ENCODE measurements at places on chromosomes 13 and 19.

DNA sequence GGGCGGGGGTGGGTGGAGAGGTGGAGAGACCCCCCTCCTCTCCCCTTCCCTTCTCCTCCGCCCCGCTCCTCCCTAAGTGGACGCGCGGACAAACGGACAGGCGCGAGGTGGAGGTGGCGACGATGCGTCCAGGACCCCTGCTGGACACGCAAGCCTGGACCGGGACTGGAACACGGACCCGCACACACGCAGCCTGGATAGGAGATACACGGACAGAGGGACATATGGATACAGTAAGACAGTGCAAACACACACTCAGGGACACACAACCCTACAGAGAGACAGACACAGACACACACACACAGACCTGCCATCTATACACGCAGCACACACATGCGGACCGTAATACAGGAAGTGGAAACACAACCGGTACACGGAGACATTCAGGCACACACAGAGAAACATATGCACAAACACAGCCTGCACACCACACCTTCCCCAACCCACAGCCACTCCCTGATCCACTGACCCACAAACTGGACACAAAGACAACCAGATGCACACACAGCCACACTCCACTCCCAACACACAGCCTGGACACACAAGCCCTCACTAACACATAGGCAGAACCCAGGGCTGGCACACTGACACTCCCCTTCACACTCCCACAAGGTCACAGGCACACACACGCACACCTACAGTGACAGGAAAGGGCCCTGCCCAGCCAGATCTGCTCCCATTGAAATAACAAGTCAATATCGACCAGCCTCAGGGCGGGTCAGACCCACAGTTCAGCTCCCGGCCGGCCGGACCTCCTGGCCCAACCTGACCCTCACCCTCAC, 696 bp upstream of the ERFL start:
- no peak for DNase-seq

DNA sequence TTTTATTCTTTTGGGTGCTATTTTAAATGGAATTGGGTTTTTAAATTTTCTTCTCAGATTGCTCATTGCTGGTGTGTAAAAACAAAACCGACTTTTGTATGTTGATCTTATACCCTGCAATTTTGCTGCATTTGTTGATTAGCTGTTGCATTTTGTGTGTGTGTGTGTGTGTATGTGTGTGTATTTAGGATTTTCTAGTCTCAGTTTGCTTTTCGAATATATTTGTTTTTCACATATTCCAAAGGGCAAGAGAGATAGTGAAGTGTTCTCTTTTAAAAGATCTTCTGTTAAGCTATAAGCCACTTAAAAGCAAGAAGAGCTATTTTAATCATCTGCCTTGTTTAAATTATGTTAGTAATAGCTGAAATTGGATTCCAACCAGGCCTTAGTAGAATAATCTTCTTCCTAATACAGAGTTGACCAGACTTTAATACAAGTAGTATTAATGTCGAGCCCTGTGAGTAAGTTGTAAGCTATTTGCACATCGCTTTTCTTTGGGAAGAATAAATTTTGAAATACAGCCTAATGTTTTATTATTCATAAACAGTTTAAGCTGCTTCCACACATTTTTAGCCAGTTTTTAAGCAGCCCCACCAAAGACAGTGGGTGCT, 57.4 kb downstream of the TM9SF2 start:
- peak; percentile 8 for DNase-seq

DNA sequence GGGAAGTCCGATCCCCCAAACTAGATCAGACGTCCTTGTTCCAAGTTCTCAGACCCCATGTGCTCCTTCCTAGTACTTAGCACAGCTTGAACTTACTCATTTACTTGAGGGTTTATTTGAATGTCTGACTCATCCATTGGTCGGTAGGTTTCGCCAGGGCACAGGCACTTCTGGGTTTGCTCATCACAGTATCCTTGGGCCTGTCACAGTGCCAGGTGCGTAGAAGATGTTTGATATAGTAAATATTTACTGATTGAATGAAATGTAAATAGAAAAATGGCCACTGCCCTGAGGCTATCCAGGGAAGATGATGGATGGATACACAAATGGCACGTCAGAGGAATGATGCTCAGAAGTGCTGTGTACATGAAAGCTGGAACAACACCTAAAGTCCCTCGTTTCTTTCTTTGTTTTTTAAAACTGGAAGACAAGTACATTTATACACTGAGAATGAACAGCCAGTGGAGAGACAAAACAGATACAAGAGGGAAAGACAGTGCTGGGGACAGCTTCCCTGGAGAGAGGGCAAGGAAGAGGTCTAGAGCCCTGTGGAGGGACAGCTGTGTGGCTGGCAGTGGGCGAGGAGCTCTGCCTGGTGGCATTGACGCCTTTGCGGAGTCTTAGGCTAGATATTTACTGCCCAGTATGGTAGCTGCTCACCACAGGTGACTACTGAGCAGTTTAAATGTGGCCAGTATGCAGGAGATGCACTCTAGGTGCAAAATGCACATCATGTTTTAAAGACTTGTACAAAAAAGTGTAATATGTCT, 31.2 kb upstream of the KL start:
- peak; percentile 14 for DNase-seq

- peak; percentile 13 for DNase-seq
Observed at GRCh38 chr19:38441657-38442348, 8.3 kb downstream of the RYR1 start.

- DNase-seq = peak; percentile 68
Observed at GRCh38 chr19:45569619-45570421, 14.8 kb downstream of the OPA3 start.

DNA sequence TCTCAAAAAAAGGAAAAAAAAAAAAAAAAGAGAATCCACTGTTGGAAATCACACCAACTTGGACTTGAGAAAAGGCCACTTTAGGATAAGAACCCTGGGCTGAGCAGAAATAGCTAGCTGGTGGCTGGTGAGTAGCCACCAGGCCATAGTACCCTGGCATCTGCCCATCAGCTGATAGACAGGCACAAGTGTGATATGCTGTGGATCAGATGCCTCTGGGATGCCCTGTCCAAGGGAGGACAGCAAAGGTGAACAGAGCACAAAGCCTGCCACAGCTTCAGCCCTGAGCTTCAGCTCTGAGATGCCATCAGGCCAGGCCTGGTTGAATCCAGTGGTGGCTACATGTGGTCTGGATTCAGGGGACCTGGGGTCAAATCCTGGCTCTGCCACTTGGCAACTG, 8.7 kb downstream of the SIRT2 start:
- no peak for DNase-seq

DNA sequence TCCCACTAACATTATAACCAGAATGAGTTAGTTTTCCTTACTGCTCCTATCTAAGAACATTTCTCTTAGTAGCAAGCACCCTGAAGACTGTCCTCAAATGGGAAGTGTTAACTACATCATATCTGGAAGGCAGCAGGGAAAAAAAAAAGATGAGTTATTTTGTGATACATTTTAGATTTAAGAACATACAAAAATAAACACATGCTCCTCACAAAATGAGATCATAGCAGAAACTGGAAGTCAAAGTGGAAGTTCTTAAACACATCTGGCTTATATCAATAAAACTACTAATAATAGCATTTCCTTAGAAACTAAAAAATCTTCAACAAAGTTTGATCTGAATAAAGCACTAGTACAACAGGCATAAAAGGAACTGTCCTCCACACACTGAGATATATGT, 70.4 kb downstream of the SLITRK6 start:
- no peak for DNase-seq

Data from GM23248 (cell line).